B cell (primary cell): ENCODE measurements at places on chromosomes 5 and 9.

DNA sequence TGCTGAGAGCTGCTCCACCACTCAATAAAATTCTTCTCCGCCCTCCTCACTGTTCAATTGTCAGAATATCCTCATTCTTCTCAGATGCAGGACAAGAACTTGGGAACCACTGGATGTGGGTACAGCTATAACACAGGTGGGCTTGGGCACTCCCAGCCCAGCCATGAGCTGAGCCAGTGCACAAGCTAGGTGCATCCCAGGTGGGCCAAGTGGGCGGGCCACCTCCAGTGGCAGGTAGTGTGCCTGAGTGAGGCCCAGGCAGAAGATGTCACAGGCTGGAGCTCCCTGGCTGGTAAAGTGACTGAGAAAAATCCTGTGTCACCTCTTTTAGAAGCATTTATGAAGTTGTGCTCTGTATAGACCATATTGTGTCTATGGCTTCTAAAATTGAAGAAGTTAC, 501.6 kb upstream of the TYRP1 start:
- no peak for DNase-seq

GRCh38 chr5:72427488-72428437, 79.4 kb downstream of the ZNF366 start:
- DNase-seq, result no peak

DNA sequence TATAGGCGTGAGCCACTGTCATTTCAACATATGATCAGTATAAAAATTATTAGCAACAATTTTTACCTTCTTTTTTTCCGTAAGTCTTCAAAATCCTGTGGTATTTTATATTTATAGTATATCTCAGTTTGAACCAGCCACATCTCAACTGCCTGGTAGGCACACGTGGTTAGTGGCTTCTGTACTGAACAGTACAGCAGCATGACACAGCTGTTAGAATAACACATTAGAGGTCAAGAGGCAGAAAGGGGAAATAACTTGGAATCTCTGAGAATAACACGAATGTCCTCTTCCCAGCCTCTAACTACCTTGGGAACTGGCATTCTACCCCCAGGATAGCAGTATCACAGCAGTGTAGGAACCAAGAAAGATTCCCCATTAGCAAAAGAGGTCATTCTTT, 108.5 kb upstream of the IQGAP2 start:
- DNase-seq, result no peak

DNA sequence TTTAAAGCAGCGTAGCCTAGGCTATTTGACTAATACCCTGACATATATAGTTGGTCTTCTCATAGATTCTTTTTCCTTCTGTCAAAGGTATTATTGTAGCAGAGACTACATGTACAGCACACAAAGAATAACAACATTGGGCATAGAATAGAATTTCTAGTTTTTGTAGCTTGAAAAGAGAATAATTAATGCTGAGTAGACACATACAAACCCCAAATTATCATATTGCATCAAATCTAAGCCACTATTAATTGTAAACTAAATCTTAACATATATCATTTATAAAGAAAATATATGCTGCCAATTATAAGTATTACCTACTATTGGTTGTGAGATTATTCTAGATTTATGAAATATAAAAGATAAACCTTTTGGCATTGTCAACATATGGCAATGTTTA, 574.5 kb downstream of the SLCO4C1 start:
- no peak for DNase-seq

DNA sequence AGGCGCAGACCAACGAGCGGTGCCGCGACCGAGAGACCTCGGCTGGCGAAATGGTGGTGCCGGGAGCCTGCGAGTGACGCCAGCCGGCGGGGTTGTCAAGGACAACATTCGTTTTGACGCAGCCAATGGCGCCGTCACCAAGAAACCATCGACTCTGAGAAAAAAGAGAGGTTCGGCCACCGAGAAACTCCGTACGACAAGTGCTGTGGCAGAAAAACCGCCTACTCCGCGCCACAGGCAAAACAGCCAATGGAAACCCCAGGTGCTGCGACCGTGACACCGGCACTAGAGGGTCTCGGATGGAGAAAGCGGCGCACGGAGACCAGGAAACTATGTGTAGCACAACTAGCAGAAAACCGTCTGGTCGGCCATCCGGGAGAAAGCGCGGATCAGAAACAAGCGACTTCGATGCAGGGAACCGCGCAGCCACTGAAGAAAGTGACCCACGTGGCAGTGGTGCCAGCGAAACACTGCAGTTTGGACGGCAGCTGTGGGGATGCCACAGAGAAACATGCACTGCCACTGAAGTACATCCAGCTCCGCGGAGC, 88.8 kb downstream of the ANXA2R start:
- peak; percentile 90 for DNase-seq

GRCh38 chr5:10709933-10710332, 51.1 kb downstream of the DAP start:
- DNase-seq, result no peak

DNA sequence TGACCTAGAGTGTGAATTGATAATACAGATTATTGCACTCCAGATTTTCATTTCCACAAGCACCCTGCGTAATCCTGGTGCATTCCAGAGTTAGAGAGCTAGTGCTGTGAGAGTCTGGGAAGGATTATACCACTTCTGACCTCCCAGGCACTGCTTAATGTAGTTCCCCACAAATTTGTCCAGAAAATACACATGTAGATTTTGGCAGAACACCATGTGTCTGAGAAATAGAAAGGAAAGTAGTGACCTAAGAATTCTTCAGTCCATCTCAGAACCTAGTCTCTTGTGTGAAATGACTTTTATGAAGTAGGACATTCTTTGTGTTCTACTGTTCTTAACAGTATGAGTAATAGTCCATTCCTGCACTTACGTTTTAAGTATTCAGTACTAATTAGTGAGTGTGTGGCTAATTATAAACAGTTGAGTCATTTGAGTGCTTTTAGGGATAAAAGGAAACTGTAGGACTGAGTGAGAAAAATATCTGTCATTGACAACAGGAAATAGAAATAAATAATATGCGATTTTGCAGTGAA, 27.8 kb upstream of the PTPDC1 start:
- DNase-seq, result no peak

DNA sequence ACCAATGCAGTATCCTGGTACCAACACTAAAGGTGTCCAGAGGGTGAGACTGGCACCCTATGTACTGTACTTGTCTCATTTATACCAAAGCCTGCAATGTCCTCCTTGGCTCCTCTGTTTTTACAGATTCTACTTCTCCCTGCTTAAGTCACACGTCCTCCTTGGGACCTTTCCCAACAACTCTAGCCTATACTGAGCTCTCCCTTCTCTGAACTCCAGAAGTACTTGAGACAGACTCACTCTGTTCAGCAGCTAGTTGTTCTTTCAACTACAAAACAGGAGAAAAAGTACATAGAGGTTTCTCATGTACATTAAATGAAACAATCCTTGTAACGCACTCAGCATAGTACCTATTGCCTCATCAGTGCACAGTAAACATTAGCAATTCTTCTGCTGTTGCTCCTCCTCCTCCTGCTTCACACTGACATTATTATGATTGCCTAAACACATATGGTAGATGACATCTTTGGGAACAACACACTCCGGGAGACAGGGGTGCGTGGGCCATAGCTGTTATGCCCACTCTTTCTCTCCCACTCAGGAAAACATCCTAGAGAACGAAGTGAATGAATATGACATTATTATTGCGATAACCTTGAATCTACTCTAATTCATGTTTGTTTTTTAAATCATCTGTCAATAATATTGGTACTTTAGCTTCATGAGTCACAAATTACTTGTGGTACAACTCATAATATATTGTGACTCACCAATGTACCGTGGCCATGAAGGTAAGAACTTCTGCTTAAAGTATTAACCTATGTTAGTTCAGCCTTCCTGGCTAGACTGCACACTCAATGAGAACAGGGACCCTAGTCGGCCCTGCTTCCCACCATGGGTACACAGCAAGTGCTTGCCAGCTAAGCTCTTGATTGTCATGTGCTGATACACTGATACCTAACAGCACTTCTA, 180.3 kb upstream of the ADRA1B start:
- DNase-seq, result no peak

DNA sequence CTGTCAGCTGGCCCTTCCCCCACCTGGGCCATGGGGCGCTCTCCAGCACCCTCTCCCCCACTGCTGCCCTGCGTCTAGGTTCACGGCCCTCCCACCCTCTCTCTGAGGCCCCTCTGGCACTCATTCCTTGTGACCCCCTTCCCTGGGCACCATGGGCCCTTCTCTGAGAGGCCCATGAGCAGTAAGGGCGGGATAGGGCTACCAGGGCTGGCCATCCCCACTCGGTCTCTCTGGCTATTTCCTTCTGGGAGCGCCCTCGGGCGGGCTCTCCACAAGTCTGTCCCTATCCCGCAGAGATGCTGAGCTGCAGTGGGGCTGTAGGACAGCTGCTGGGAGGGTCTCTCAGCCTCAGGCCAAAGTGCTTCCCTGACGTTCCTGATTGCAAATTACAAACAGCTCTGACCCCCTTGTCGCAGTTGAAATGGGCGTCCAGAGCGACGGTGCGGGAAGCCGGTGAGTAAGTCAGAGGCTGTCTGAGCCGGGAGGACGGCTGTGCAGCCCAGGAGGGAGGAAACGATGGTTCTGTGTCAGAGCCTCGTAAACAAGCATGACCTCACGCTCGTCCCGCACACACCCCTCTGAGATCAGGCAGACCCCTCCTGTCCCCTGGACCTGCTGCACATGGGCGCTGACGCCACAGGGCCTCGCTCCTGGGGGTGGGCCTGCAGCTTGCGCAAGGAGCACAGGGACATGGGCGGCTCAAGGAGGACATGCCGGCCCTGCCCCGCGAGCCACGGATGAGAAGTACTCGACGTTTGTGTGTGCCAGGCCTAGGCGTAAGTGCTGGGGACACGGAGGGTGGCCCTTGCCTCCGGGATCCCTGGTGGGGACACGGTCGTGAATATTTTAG, 36.3 kb upstream of the GFPT2 start:
- DNase-seq, result no peak

DNA sequence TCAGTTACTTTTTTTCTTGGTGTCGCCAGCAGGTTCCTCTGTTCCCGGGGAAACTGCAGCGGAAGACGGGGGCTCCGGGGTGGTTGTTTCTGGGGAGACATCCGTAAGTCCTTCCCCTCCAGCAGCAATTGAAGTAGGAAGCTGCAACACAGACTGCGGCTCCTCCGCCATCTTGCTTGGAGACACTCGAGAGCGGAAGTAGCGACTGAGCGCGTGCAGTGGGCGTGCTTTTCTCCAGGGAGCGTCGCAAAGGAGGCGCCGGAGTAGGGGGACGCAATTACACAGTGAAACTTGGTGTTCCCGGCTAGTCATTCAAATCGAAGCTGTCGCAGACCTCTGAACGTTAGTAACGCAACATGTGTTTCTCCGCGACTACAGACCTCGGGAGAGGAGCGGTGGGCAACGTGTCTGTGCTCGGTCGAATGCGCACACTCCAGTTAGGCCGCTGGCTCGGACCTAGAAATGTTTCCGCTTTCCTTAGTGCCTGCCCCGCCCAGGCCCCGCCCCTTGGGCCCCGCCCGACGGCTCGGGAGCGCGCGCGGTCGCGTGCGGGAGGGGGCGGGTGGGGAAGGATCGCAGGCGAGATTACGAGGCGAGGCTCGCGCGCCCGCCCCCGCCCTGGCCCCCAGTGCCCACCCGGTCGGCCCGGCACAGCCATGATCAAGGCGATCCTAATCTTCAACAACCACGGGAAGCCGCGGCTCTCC, at the start of the genes AP3S1 and ATG12:
Gene AP3S1 (plus strand): TSS at position 554 of the 707 bp plus-strand sequence. CDS start 103 bp downstream, at position 657.
Gene ATG12 (minus strand): TSS at position 184 of the 707 bp plus-strand sequence. CDS start 13 bp downstream, at position 171.
- peak; percentile 98 for DNase-seq

DNA sequence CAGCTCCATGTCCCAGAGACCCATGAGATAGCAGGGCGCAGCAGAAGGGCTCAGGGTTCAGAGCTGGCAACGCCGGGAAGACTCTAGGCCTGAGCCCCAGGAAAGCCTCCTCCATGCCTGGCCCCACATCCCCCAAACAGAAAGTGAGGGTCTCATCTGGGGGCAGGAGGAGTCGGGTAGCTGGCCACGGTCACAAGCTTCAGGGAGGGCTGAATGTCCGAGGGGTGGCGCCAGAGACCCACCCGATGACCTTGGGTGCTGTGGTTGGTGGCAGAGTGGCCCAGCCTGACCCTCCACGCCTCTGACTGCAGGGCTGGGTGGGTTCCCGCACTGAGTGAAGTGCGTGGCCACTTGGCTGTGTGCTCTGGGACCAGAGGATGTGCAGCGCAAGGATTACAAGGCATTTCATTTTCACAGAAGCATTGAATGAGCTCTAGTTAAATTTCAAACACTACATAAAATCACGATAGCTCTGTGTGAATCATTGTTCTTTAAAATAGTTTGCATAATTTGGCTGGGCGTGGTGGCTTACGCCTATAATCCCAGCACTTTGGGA, 3.0 kb downstream of the C8G start:
- no peak for DNase-seq

DNA sequence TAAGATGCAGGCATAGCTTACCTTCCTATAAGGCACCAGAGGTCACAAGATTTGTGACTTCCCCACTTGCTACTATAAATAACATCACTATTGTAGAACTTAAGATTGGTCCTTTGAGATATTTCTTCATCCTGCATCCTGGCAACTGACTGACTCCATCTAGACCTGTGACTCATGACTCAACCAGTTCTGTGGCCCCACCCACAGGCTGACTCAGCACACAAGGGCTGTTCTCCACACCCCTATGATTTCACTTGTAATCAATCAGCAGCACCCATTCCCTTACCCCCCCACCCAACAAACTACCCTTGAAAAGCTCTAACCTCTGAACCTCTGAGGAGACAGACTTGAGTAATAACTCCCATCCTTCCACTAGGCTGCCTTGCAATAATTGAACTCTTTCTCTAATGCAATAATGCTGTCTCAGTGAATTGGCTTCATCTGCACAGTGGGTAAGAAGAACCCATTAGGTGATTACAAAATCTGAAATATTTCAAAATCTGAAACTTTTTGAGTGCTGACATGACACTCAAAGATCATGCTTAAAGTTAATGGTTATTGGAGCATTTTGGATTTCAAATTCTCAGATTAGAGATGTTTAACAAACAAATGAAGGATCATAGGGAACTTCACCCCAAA, 296.7 kb downstream of the ARL15 start:
- DNase-seq, result no peak

GRCh38 chr5:4627131-4627530, 513.0 kb upstream of the ADAMTS16 start:
- DNase-seq, result no peak

GRCh38 chr9:107931071-107931715, 441.6 kb upstream of the KLF4 start:
- DNase-seq, result no peak

DNA sequence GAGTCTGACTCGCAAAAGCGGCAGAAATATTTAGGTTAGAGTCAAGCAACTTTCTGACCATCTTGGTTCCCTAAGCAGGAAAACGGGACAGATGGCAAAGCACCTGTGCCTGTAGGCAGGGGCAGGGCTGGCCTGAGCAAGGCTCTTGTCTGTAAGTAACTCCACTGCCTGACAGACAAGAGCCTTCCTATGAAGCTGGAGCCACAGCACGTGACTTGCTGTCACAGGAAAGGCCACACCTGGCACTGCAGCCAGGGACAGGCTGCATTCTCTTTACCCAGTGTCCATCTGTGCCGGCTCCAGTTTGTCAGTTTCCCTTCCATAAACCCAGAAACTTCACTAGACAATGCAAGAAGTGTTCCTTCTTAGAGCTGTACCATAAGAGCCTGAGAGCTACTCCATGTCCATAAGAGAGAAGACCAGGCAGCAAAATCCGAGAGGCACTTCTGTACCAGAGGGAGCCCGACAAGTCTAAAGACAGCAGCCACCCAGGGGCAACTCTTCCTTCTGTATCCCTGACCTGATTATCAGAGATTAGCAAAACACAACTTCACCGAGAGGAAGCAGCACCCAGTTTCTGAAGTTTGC, 78.1 kb downstream of the GPR21 start:
- DNase-seq, result no peak

GRCh38 chr5:142737179-142737578, 33.0 kb upstream of the ARHGAP26 start:
- no peak for DNase-seq

GRCh38 chr9:98129451-98129881, 10.4 kb upstream of the TRIM14 start:
- peak; percentile 81 for DNase-seq

- no peak for DNase-seq
Measured at GRCh38 chr9:16612627-16613026, 257.8 kb downstream of the BNC2 start.
